ENCODE measurements at places on chromosomes 13 and 19.

- no peak for DNase-seq
Measured at GRCh38 chr13:50129706-50130122, 114.5 kb downstream of the KCNRG start.

DNA sequence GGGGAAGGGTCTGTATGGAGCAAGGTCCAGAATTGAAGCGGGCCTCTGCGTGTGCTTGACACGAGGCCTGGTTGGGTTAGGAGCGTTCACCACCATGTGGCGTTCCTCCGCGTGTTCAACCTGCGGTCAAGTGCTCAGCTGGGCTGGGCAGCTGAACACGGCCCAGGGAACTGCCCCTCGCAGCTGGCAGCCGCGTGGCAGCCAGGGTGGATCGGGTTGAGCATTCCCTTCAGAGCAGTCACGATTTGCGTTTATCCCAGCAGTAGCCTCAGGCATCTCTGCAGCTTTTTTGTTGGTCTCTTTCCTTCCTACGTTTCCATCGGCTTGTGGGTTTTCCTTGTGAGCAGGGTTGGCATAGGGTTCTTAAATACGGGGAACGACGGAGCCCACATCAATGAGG, 28.7 kb upstream of the F2RL3 start:
- no peak for DNase-seq

DNA sequence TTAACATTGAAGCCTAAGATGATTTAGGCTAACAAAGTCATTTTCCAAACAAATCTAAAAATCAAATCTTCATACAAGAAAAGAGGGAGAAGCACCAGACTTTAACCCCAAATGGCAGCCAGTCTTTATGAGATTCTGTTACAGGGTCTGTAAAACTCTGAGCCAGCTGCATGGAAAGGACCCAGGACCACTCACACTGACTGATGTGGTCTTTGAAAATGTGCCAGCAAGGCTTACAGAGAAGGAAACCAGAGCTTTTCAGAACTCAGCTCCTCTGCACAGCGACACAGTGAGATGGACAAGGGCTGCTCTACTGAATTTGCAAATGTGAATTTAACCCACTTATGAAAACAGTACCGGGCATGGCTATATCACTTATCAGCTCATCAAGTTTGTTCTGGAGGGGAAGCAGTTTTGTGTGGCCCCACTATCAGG, 98.8 kb upstream of the SERP2 start:
- no peak for DNase-seq

DNA sequence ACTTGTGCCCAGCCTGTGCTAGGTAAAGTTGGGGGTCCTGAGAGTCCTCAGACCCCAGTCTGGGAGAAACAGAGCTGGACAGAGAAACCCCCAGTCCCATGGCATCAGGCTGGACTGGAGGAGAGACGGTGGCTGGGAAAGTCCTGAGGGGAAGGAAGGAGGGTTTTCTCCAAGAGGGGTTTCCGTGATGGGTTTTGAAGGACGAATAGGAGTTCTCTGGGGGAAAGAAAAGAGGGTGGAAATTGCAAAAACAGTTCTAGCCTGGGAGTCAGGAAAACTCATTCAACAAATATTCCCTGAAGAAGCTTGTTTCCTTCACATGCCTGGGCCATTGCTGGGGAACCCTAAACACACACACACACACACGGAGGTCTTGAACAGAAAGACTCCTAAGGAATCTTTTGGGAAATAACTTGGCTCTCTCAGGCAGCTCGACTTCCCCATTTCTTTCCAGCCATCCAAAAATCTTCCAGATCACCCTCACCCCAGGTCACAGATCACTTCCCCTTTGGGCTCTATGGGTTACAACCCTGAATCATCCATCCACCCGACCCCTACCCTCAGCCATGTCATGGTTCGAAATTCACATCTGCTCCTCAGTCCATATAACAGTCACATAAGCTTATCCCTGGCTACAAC, 47.5 kb downstream of the COLGALT1 start:
- no peak for DNase-seq

DNA sequence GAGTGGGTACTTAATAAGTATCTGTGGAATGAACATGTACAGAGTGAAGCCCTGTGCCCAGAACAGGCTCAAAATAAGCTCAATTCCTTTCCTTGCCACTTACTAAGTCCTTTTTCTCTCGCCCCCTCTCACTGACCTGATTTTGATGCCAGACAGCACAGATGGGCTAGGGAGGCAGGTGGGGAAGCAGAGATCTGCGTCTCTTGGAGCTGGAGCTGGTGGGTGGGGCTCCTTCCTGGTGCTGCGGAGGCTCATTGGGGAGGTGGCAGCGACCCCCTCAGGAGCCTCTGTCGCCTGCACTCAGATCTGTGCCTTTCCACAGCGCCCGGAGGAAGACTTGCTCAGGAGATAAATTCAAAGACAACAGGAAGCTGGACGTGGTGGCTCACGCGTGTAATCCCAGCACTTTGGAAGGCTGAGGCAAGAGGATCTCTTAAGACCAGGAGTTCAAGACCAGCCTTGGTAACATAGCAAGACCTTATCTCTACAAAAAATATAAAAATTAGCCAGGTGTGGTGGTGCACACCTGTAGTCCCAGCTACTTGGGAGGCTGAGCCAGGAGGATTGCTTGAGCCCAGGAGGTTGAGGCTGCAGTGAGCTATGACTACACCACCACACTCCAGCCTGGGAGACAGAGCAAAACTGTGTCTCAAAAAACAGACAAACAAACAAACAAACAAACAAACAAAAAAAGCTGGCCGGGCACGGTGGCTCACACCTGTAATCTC, 14.6 kb downstream of the AKT2 start:
- no peak for DNase-seq

GRCh38 chr13:97249093-97249795, 27.1 kb downstream of the MBNL2 start:
- DNase-seq = no peak

- no peak for DNase-seq
Measured at GRCh38 chr13:39405107-39405506, 197.9 kb downstream of the LHFPL6 start.

- DNase-seq = peak; percentile 1
Measured at GRCh38 chr13:19618977-19619376, 14.5 kb upstream of the MPHOSPH8 start.

GRCh38 chr13:37369616-37370015, 229.0 kb downstream of the POSTN start:
- no peak for DNase-seq

GRCh38 chr19:1266129-1266915, 2.8 kb upstream of the CIRBP start:
- peak; percentile 81 for DNase-seq

GRCh38 chr13:94784066-94784465, 71.7 kb upstream of the SOX21 start:
- no peak for DNase-seq

DNA sequence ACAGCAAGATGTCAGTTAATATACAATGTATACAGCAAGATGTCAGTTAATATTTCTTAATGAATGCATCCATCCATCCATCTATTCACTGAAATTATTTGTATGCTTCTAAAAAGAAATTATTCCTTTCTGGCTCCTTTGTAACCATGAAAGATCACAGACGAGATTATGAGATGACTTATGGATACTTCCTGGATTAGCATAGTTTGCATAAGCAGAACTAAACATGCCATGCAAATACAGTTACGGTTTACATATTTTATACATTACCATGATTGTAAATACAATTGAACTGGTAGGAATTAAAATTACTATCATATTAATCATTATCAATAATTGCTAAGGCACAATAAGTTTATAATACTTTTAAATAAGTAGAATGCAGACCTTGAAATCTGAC, 32.7 kb downstream of the NALCN start:
- no peak for DNase-seq

- DNase-seq = peak; percentile 31
Measured at GRCh38 chr19:45496349-45496953, 396 bp downstream of the RTN2 start.

GRCh38 chr19:13850910-13851733, 25.8 kb upstream of the NANOS3 start:
- no peak for DNase-seq

- DNase-seq = peak; percentile 46
Measured at GRCh38 chr13:39602614-39603366, at the start of gene LHFPL6. Gene LHFPL6 (minus strand): TSS chr13:39603193.

- no peak for DNase-seq
Measured at GRCh38 chr13:28548872-28549271, 53.9 kb upstream of the FLT1 start.

DNA sequence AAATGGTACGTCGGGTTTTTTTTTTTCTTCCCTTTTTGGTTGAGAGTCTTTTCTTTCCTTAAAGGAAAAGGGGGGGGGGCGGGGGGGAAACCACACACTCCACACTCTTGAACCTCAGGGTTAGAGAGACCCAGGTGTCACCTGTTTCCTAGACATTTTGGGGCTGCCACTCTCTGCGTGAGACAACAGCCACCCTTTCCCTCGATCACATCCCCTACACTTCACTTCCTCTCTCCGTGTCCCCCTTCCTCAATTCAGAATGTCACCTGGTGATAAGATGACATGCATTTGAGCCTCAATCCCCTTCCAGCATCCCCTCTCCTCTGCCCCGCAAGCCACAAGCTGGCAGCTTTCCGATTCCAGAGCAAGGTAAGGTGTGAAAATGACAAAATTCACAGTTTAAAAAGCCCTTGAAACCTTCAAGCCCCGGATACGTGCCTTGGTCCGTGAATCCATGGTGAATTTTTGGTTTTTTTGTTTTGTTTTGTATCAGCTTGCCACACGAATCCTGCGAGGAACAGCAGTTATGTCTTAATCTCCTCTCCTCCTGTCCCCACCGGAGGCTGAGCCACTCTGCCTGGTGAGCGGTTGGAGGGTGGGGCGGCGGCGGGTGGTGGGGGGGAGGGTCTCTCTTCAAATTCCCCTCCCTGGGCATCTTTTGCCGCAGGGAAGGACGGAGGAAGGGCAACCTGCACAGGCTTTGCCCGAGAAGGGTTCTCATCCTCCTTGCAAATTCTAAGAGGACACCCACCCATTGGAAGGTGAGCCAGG, 4.2 kb downstream of the PTPRS start:
- DNase-seq = no peak

DNA sequence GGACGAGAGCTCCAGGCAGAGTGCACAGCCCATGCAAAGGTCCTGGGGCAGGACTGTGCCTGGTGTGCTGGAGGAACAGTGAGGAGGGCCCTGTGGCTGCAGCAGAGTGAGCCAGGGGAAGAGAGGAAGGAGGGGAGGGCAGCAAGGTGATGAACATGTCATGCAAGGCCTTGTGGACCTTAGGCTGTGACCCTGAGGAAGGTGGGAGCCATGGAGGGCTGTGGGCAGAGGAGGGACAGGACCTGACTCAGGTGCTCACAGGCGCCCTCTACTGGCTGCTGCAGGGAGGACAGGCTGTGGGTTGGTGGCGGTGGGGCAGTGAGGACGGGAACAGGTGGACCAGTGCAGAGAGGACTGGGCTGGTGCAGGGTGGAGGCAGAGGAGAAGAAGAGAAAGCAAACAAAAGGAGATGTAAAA, 170.3 kb downstream of the PTPRS start:
- no peak for DNase-seq

- no peak for DNase-seq
Measured at GRCh38 chr19:56597696-56598095, 2.6 kb downstream of the ZNF71 start.

- DNase-seq = no peak
Measured at GRCh38 chr19:31461814-31462539, 112.7 kb upstream of the TSHZ3 start.

DNA sequence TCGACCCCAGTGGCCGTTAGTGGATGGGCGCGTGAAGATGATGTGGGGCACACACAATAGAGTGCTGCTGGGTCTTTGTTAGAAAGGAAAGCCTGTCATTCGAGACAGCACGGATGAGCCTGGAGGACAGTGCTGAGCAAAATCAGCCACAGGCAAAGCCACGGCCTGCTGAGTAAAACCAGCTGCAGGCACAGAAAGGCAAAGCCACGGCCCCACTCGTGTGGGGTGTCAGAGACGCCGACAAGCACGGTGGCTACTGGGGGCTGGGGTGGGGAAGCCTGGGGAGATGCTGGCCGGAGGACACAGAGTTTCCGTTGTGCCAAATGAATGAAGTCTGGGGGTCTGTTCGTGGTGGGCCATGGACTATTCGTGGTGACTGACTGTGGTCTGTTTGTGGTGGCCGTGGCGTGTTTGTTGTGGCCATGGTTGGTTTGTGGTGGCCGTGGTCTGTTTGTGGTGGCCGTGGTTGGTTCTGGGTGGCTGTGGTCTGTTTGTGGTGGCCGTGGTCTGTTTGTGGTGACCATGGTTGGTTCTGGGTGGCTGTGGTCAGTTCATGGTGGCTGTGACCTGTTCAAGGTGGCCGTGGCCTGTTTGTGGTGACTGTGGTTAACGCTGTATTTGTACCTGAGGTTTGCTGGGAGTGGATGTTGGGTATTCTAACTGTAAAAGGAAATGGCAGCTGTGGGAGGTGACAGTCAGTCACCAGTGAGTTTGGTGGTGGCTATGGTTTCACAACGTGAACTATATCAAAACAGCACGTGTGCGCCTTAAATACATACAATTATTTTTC, 36.3 kb downstream of the MCF2L start:
- DNase-seq = no peak

DNA sequence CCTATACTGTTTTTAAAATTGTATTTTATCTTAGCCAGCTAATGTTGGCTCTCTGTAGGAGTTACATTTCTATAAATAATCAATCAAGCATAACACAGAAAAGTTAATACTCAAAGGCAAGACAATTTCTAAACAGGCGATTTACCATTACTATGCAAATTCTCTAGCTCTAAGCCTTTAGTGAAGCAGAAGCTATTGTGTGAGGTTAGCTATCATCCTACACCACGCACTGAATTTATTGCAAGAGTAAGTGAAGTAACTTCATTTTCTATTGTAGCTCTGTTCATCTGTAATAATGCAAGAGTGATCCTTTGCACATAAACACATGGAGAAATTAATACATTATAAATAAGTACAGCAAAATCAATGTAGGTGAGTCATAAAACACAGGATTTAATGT, 439.3 kb downstream of the PCDH9 start:
- DNase-seq = no peak

DNA sequence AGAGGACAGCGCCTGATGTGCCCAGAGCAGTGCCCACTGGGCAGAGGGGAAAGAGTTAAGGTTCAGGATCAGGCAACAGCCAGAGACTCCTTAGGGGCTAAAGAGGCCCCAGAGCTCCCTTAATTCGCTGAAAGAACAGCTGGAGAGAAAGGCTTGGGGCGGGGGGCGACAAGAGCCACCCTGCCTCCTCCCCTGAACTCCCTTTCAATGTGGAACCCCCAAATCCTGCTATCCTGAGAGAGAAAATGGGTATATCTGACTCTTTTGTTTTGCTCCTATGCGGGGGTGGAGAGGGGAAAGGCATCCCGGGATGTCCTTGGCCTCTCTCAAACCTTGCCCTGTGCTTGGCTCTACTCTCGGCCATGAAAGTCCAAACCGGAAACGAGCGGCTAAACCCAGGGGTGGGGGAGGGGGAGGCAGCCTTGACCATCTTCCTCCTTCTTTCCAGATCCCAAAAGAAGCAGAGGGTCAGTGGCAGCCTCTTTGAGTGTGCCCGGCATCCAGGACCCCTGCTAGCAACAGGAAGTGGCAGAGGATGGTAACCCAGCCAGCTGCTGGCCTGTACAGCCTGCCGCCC, 4.7 kb downstream of the PRKACA start:
- DNase-seq = no peak
